ENCODE measurements at places on chromosomes 11 and 22.

GRCh38 chr11:19694796-19695345, 17.8 kb upstream of the NAV2 start:
- DNase-seq, result no peak

DNA sequence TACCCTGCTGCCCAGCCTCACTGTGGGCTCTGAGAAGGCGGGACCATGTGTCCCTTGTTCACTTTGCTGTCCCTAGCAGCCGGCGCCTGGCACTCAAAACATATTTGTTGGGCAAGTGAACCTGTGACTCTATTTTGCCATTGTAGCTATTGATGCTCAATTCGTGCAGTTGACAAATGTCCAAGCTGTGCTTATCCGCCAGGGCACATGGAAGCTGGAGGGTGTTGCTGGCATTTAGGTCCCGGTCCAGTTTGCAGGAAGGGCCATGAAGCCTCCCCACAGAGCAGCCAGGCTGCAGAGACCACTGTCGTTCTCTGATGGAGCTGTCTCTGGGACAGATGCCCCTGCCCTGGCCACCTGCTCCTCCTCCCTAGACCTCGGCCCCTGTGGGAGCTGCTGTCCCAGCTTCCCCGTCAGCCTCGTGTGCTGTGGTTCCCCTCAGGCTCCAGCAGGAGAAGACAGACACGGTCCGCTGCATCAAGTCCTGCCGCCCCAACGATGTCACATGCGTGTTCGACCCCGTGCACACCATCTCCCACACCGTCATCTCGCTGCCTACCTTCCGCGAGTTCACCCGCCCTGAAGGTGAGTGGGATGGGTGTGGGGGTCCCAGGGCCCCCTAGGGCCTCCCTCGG, 71.5 kb downstream of the FBLN1 start:
- DNase-seq, result no peak

DNA sequence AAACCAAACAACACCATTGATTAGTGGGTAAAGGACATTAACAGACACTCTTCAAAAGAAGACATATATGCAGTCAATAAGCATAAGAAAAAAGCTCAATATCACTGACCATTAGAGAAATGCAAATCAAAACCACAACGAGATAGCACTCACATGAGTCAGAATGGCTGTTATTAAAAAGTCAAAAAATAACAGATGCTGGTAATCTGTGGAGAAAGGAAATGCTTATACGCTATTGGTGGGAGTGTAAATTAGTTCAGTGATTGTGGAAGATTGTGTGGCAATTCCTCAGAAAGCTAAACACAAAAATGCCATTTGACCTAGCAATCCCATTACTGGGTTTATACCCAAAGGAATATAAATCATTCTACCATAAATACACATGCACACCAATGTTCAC, 182.6 kb downstream of the TRPC6 start:
- no peak for DNase-seq

DNA sequence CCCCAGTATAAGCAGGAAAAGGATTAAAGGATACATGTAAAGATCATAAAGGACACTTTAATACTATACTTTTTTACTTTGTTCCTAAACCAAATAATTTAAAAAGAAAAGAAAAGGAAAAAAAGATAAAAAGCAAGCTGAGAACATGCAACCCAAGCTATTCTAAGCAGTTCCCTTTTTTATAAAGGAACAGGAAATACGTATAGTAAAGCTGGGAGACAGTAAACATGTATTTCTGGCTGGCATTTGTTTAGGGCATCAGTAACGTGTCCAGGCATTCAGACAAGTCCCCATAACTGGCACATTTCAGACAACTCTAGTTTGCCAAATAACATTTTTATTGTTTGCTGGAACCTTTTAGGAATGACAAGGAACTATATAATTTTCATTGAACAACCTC, 24.9 kb downstream of the BCO2 start:
- DNase-seq, result no peak

- DNase-seq, result peak; percentile 67
These were observed 12.6 kb upstream of the UPB1 start for GRCh38 chr22:24482575-24482974.
